ENCODE measurements at places on chromosomes 3 and 15. TPM values are rescaled to one million over a fixed set of nuclear protein-coding genes. Genes with fewer than 3 reads are reported as not detected.

GOLGA8S gene
- total RNA-seq: not detected

ZNF80 gene
- not detected for total RNA-seq

DNA sequence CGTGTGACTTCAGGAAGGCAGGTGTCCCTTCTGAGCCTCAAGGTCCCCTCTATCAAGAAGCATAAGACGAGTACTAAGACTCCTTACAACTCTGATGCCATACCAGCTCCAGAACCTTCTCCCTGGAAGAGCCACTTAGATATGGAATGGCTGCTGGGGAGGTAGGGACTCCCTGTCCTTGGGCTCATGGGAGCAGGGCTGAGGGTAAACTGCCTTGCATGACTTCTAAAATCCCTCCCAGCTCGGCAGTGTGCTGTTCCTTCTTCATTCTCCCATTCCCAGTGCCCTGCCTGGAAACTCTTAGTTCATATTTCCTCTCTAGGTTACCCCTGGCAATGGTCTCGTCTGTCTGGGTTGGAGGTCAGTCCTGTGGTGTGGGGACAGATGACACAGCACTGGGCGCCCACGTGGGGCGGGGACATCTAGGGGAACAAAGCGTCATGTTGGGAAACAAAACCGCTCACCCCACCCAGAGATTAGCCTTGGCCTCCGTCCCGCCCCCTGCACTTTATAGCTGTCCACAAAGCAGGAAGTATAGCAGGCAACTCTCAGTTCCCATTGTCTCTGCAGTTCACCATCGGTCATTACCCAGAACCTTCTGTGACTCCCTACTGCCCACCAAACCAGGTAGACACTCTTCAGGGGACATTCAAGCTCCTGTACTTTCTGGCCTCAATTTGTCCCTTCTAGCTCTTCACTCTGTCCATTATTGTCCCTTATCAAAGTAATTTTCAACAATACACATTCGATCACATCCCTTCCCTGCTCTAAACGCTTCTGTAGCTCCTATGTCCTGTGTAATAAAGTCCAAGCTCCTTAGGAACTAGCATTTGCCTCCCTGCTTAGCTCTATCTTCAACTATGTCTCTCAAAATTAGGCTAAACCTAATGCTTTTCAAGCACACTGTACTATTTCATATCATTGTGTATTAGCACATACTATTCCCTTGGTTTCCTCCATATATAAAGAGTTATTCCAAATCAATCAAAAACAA, 73.8 kb downstream of the IQSEC1 start:
- peak; percentile 92 for DNase-seq

DNA sequence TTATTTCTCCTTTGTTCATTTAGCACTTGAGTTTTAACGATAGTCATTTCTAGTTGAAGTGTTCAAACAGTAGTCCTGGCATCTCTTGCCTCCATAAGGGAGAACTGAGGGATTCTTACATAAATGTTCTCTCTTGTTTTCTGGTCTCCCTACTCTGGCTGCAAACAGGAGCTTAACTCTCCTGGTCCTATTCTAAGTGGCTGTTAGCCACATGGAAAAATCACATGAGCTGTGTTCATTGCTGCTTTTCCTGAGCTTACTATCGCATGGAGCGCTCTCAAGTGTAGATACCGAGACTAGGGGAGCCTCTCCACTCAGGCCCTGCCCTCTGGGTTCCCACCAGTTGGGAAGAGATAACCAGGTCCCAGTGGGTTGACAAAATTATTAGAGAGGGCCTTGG, 403.1 kb upstream of the TPM1 start:
- DNase-seq: no peak

CPLX3 gene
- total RNA-seq: not detected

- no peak for DNase-seq
Observed at GRCh38 chr3:195540511-195540910, 2.6 kb downstream of the PPP1R2 start.

SLC2A2 gene
- 19.5 TPM for total RNA-seq

DNA sequence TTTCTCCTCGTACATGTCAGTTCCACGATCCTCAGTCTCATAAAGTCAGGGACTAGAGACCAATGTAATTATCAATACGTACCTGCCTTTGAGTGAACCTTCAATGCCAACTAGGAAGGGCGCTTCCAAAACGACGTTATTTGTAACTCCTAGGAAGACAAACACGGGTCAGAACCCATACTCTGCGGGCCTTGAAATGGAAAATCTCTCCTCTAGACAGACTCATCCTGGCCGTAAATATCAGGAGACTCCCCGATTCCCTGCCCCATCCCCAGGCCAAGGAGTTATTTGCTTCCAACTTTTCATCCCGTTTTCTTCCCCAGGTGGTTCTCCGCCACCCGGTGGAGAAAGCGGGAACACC, 578 bp downstream of the OIP5 start:
- no peak for DNase-seq

DNA sequence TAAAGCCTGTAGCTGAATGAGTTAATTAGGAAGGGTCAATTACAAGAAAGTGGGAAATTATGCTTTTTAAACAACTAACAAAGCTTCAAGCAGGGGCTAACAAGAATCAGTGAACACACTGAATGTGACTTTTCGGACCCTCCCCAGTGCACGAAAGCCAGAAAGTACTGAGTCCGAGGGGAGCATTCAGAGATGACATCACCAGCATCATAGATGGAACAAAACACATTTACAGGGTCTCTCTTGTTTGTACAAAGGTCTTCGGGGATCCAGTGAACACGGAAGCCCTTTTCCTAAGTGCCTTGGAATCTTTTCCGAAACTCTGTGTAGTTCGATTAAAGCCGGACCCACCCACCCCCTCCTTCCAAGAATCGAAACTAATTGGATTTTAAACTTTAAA, 829 bp downstream of the DCP1A start:
- peak; percentile 32 for DNase-seq

GRCh38 chr3:167484551-167484950, 10.7 kb upstream of the SERPINI2 start:
- DNase-seq: no peak

ADAMTS7 gene
- not detected for total RNA-seq

- no peak for DNase-seq
Observed at GRCh38 chr3:18224426-18224825, 200.7 kb downstream of the SATB1 start.

DNA sequence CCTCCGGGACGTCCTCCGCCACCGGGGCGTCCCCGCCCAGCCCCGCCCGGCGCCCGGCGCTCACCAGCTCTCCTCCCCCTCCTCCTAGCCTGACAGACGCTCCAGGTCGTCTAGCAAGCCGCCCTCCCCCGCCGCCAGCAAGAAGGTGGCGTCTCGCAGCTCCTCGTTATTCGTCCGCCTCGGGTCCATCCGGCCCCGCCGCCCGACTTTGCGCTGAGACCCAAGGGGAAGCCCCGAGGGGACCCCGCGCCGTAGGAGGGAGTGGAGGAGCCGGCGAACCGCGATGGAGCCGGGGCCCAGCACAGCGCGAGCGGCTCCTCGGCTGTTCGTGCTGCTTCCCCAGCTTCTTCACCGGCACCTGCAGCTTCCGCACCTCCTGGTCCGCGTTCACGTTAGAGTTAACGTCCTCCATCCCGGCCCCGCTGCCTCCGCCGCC, 26.3 kb upstream of the MTHFS start:
- DNase-seq: peak; percentile 40

- no peak for DNase-seq
Observed at GRCh38 chr3:145735631-145736030, 425.4 kb downstream of the PLOD2 start.

- no peak for DNase-seq
Observed at GRCh38 chr3:12957339-12957738, 115.9 kb downstream of the IQSEC1 start.

DNA sequence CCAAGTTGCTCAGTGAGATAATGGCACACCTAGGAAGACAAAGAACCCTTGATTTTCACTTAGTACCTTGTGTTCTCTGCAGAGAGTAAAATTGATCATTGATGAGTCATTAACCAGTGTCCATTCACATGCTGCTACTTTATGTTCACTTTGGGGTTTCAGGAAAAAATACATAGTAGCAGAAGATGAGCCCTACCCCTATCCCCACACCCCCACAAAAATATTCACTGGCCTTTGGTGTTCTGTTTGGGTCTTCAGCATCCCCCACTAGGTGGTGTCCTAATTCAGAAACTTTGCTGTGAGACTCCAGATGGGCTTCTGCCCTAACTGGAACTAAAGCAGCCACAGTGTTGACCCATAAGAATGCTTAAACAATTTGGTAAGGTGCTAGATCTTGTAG, 178.8 kb downstream of the KLHL25 start:
- DNase-seq: peak; percentile 43

DNA sequence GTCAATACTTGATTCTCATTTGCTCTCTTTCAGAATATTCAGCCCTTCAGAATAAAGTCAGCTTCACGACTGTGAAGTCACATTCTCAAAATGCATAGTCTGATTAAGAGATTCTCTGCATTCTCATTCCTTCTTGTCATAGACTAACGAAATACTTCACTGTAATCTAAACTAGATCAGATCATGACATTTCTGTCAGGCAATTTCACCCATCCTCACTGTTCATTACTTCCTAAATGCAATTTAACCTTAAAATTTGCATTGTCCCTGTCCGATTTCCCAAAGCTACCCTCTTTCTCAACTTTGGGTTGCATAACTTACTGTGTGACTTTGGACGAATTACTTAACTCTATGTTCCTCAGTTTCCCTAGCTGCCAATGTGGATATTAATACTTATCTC, 6.2 kb downstream of the RPL22L1 start:
- DNase-seq: no peak

SEMA3B gene
- total RNA-seq: 25.6 TPM

DNA sequence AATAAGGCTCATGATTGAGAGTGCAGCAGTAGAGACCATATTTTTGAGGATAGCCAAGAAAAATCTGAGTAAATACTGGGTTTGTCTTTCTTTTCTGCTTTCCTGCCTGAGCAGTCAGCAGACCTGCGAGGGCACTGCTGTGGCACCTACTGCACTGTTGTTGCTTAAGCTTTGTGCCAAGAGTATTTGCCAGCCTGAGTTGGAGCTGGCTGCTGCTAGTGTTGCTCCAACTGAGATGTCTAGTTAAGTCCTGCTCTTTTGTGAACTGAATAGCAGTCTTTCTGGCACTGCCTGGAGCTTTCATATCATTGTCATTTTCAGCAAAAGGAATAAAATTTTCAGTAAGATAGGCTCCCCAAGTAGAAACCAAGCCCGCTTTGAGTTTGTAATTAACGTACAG, 214.5 kb upstream of the P2RY1 start:
- DNase-seq: no peak

DNA sequence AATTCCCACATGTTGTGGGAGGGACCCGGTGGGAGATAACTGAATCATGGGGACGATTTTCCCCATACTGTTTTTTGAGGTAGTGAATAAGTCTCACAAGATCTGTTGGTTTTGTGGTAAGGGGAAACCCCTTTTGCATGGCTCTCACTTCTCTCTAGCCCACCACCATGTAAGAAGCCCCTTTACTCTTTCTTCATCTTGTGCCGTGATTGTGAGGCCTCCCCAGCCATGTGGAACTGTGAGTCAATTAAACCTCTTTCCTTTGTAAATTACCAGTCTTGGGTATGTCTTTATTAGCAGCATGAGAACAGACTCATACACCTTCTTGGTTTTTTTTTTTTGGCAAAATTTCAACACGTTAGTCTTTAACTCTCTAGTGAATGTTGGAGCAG, 18.1 kb downstream of the ARL8B start:
- DNase-seq: no peak

DNA sequence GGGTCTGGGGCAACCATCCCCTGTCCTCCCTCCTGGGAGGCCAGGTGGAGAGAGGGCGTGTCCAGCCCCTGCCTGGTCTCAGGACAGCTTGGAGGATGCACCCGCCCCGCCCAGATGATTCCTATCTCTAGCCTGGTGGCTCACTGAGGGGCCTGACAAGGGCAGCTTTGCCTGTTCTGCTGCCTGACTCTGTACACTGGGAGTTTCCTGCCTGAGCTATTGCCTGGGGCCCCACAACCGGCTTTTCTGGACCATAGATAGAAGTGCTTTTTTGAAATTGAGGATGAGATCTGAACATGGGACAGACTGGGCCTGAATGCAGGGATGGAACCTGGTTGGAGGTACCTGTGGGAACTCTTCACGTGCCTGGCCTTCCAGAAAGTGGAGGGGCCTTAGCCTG, 751 bp upstream of the PLA2G4E start:
- no peak for DNase-seq

MTHFS gene
- total RNA-seq: 52.4 TPM

GRCh38 chr3:17802950-17803349, 60.5 kb upstream of the TBC1D5 start:
- DNase-seq: no peak

COL6A5 gene
- not detected for total RNA-seq

OCA2 gene
- not detected for total RNA-seq

DNA sequence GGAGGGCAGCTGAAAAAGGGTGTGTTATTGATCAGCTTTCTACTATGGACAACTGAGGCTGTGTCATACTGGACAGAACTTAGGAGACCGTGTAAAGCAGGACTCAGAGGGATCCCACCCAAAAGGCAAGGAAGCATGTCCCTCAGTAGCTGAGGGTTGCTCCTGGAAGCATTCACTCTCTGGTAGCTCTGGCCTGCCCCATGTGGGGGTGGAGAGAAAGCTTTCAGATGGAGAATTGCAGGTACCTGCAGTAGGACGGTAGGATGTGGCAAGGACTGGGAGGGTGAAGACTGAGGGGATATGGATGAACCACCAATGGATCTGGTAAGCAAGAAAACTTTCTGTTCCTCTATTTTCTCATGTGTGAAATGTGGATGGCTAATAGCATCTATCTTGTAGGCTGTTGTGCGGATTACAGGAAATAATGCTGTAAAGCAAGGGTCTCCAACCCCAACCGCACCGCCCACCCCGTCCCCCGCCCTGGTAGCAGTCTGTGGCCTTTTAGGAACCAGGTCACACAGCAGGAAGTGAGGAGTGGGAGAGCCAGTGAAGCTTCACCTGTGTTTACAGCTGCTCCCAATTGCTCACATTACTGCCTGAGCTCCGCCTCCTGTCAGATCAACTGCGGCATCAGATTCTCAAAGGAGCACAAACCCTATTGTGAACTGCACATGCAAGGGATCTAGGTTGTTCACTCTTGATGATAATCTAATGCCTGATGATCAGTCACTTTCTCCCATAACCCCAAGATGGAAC, 157.7 kb upstream of the PROK2 start:
- no peak for DNase-seq

DNA sequence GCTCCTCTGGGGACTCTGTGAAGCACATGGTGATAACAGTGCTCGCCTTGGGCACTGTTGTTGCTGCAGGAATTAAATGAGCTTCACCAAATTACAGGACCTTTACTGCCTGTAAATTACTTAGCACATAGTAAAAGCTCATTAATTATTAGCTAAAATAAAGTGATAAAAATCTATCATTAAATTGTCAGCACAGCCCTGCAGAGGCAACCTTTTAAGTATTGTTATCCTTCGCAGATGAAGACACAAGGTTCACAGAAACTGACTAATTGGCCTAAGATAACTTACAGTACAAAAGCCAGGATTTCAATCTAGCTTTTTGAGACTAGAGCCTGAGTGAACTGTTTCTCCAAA, 96.0 kb downstream of the ST6GAL1 start:
- DNase-seq: no peak

- no peak for DNase-seq
Observed at GRCh38 chr3:33488246-33488645, 48.0 kb upstream of the UBP1 start.

DNA sequence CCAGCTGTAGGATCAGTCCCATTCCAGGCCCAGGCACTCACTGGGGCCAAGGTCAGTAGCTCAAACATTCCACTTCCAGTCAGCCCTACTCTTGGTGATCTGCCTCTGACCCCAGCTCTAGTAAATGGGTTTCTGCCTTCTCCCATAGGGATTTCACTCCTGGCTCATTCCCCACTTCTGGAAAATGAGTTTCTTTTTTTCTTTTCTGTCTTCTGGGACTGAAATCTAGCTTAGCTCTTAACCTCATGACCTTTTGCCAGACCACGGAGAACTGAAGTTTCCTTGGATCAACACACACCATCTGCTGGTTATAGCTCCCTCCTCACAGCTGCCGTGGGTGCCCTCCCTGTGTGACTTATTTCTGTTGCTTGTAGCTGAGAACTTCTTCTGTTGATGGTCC, 21.3 kb downstream of the MME start:
- DNase-seq: no peak
